Fibroblast of the aortic adventitia (primary cell): ENCODE measurements at places on chromosomes 7 and 10. TPM values are rescaled to one million over a fixed set of nuclear protein-coding genes. Genes with fewer than 3 reads are reported as not detected.

The STX1A gene
- total RNA-seq = 3.6 and 27.9 TPM in 2 replicates

The CEP55 gene
- 2.7 and 36.9 TPM in 2 replicates for total RNA-seq

GRCh38 chr10:9535744-9536143, 1481.3 kb downstream of the GATA3 start:
- no peak for DNase-seq

DNA sequence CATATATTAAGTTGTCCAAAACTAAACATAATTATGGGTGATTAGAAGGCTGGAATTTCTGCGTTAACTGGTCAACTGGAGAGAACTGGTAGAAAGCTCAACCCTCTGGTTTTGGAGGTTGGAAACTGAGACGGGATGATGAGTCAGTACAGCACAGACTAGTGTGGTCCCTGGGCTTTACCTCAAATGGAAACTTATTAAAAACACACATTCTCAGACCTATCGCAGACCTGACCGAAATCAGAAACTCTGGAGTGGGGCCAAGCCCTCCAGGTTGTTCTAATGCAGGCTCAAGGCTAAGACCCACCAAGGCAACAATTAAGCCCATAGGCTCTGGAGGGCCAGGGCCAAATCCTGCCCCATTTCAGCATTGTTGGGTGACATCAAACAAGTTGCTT, 136.9 kb downstream of the KCNMA1 start:
- no peak for DNase-seq

The PON3 gene
- 0.82 TPM in 1 of 2 replicates, not detected in the other for total RNA-seq

The MYL10 gene
- total RNA-seq = not detected in 2 replicates

The ACTL6B gene
- total RNA-seq = not detected in 2 replicates
